ENCODE measurements at places on chromosomes 11 and 22.

DNA sequence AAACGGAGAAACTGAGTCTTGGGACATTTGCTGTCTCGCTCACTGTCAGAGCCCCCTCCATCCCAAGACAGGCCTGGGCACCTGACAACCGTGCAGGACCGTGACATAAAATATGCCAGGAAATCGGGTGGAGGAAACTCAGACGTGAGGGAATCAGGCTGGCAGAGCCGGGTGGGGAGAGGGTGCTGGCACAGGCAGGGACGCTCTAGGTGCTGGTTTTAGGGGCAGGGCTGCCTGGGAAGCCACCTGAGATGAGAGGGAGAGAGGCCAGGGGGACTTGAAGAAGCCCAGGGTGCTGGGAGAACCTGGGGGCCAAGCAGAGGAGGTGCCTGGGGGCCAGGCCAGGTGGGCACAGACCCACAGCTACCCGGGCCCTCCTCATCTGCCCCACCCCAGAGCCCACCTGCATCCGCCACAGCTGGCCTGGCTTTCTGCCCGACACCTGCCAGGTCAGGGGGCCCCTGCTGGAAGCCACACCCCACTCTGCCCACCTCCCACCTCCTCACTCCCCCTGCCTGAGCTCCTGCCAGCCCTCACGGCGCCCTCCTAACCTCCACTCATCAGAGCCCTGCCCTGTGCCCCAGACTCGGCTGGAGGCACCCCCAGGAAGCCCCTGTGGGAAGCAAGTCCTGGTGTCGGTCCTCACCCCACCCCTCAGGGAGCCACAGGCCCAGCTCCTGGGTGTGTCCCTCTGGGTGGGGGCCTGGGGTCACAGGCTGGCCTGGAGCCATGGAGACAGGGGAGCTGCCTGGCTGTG is 27.3 kb upstream of the MUC5AC start:
- no peak for DNase-seq

- DNase-seq = no peak
These were observed 9.4 kb upstream of the NLRP10 start for GRCh38 chr11:7974668-7975067.

DNA sequence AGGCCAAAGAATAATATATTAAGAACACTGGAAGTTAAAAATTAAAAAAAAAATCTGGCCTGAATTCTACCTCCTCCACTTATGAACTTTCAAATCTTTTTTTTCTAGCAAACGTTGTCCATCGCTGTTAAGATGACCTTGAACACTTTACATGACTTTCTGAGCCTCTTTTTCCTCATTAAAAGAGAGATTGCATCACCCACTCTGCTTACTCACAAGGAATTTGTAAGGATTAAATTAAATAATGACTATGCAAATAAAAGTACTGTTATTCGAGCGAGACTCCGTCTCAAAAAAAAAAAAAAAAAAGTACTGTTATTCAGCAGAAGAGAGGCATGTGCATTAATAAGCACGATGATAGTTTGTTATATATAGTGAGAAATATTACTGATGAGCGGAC is 285.1 kb upstream of the CCDC90B start:
- no peak for DNase-seq

DNA sequence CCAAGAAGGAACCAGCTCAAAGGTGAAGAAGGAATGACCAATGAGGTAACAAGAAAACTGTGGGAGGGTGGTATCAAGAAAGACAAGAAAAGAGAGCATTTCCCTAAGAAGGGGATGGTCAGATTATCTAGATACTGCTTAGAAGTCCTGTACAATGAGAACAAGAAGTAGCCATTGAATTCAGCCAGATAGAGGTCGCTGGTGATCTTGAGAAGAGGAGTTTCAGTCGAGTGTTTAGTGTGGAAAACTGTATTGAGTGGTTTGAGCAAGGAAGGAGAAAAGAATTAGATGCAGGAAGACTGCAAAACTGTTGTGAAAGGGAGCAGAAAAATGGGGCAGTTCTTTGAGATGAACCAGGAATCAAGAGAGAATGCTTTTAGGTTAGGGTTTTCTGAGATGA is 74.6 kb upstream of the FAT3 start:
- DNase-seq = no peak

DNA sequence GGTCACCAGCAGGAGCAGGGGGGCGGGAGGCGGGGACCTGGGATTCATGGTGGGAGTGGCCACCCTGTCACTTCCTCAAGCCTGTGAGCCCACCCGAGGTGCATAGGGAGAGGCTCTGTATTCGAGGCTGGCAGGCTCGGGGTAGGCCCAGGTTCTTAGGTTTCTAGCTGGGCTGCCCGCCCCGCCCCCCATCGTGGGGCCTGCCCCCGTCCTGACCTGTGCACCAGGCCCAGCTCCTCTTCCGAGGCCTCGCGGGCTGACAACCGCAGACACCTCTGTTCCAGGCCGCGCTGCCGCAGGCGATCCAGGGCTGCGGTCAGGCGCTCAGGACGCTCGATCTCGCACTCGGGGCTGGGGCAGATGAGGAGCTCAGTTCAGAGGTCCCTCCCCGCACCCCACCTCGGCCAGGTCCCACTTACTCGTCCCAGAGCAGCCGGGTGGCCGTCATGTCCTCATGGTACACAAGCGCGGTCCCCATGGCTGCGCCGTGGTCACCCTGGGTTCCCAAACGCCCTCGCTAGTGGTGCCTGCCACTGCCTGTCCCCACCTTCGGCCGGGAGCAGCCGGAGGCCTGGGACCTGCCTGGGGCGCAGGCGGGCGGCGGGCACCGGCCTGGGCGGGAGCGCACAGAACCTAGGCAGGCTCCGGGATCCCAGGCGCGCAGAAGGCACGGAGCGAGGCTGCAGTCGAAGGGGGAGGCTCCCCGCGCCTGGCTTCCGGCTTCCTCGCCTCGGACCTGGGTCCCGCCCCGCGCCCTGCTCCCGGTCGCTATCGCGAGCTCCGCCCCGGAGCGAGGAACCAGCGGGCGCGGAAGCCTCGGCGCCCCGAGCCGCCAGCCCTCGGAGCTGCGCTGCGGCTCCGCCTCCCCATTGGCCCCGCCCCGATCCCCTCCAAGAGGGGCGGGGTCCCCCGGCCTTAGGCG is at the start of gene HDAC10:
HDAC10 (minus strand) TSS at position 711 of the 922 bp plus-strand sequence; CDS start at position 478, 233 bp downstream.
- no peak for DNase-seq

- DNase-seq = no peak
These were observed 25.4 kb downstream of the APIP start for GRCh38 chr11:34890812-34891211.

- DNase-seq = no peak
These were observed 123.4 kb upstream of the ANO1 start for GRCh38 chr11:69954756-69955155.

GRCh38 chr11:114284021-114284420 is 12.2 kb upstream of the NNMT start:
- DNase-seq = no peak

DNA sequence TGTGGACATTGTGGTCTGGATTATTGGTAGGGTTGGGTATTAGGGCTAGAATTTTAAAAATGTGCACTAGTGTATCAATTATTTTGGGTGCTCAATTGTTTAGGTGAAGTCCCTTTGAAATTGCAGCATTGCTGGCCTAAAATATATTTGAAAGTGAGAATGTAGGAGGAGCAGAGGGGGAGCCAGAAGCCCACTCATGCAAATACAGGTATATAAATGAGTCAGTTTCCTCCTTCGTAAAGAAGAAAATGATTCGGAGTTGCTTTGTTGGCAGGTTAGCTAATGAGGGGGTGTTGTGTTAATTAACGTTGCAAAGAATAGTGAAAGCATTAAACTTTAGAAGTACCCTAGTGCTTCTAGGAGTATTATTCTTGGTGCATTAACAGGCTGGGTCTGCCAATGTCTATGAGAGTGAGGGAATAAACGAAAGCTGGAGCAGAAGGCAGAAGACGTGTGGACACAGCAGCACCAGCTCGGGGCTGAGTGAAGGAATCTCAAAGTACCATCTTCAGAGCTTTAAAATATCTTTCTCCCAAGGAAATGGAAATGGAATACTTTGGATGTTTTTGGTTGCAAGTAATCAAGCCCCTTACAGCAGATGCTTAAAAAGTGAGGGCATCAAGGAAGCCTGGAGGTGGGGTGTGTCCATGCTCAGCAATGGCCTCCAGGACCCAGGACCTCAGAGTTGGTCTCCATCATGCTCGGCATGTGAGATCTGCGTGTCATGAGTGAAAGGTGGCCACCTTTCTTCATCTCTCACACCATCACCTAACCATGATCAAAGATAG is 522.9 kb downstream of the NTM start:
- DNase-seq = no peak

- DNase-seq = no peak
These were observed 145.5 kb upstream of the BLID start for GRCh38 chr11:122261546-122261945.

GRCh38 chr22:26292667-26292995 is 123.4 kb downstream of the SEZ6L start:
- DNase-seq = no peak

DNA sequence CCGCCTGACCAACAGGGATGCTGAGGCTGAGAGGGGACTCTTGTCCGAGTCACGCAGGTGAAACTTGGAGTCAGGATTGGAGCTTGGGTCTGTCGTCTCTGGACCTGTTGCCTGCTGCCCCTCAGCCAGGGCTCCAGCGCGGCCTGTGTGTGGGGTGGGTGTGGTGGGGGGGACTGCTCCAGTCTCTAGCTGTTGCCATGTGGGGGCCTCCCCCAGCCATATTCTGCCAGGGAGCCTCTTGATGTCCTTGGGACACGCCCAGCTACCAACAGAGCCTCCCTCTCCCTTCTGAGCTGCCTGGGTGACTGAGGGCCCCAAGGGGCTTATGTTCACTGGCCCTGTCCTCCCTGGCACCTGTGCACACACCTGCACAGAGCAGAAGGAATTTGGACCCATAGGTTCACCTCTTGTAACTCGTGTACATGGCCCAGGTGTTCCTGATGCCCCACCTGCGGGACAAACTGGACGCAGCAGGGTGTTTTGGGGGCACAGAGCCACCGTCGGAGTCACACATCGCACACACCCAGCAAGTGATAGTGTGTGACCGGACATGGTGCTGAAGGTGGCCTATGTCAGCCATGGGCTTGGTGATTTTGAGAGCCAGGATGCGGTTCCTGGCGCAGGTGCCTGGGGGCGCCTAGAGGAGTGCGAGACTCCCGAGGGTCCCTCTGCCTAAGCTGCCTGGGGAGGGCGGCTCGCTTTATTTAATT is 252.3 kb downstream of the TBC1D22A start:
- no peak for DNase-seq

DNA sequence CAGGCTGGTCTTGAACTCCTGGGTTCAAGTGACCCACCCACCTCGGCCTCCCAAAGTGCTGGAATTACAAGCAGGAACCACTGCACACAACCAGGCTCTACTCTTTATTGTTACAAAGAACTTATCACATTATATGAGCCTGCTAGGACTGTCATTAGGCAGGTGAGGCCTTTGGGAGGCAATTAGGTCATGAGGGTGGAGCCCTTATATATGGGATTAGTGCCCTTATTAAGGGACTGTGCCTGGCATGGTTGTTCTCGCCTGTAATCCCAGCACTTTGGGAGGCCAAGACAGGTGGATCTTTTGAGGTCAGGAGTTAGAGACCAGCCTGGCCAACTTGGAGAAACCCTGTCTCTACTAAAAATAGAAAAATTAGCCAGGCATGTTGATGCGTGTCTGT is 10.5 kb upstream of the PSMC3 start:
- DNase-seq = no peak

- DNase-seq = no peak
These were observed 103.9 kb downstream of the GGTLC2 start for GRCh38 chr22:22748297-22748743.

GRCh38 chr22:22936915-22937656 is 49.5 kb downstream of the IGLL5 start:
- DNase-seq = no peak

GRCh38 chr11:14499178-14499559 is 442 bp downstream of the COPB1 start:
- DNase-seq = no peak

DNA sequence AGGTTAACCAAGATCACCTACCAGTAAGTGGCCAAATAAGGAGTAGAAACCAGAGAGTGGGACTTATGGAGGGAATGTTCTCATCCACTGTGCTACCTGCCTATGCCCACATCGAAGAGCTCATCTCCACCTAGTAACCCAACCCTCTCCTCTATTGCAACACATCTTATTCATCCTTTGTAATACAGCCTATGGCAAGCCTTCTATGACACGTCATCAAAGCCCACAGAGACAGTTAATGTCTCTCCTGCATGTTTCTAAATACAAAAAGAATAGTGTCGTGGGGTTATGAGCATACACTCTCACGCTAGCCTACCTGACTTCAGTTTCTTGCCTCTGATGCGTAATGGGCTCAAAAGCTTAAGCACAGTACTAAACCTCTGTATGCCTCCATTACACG is 1158.1 kb upstream of the TENM4 start:
- DNase-seq = no peak

DNA sequence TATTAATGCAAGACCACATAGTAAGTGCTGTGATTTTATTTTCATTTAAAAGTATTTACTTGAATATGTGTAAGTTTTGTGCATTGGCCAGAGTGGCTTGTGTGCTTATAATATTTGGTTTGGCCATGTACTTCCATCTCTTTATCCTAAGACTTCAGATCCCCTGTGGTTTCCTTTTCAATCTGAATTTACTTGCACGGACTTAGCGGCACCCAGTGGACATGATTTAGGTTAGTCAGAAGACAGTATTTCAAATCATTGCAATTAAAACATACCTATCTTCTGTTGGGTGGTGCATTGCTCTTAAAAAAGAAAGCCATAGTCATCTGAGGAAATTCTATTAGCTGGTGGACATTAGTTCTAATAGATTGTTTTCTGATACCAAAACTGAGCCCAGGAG is 30.7 kb downstream of the PIWIL4 start:
- no peak for DNase-seq

DNA sequence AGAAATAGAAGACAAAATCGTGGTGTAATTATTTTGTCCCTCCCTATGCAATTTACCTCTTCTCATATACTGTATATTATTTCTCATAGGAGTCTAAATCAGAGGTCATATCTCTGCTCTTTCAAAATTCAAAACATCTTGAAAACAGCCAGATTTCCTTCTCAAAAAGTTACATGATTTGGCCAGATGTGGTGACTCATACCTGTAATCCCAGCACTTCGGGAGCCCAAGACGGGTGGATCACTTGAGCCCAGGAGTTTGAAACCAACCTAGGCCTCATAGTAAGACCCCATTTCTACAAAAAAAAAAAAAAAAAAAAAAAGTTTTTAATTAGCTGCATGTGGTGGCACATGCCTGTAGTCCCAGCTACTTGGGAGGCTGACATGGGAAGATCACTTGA is 29.0 kb upstream of the DNAJB7 start:
- DNase-seq = no peak

DNA sequence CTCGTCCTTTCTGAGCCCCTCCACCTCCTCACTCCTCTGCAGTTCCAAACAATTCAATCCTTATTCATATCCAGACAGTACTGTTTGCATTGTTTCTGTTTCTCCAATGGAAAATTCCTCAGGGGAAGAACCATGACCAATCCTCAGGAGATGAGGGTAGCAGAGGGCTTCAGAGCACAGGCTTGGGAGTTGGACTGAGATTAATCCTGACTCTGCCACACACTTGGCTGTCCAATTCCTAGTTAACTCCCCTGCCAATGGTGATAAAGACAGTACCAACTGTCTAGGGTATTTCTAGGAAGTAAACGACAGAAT is 58.0 kb downstream of the MICAL3 start:
- no peak for DNase-seq

- no peak for DNase-seq
These were observed 12.9 kb upstream of the SYTL2 start for GRCh38 chr11:85823816-85824215.

All from esophagus squamous epithelium (tissue), 5 donors.